Muscle of leg (tissue), 16 donors: ENCODE measurements at places on chromosomes 7 and 10. TPM values are rescaled to one million over a fixed set of nuclear protein-coding genes. Genes with fewer than 3 reads are reported as not detected.

DNA sequence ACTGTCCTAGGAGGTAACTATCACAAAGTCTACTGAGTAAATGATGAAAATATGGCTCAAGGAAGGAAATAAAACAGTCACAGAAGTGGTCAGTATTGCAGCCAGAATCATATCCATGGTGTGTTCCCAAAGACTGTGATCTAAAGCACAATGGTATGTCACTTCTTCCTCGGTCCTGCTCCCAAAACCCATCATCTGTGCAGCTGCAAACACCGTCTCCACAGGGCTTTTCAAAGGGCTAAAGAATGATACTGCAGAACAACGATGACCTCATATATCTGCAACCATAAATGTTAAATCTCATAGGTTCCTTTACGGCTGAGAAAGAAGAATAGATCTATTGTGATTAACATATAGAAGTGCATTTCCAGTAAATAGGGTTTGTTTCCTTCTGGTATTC, 465.0 kb downstream of the GRID1 start:
- H3K4me3 ChIP-seq = no peak overlapping the region
- peak; percentile 82 for DNase-seq
- no peaks in the 10 kb centered on the region for H3K4me1 ChIP-seq
- H3K27ac ChIP-seq = no peak overlapping the region

DNA sequence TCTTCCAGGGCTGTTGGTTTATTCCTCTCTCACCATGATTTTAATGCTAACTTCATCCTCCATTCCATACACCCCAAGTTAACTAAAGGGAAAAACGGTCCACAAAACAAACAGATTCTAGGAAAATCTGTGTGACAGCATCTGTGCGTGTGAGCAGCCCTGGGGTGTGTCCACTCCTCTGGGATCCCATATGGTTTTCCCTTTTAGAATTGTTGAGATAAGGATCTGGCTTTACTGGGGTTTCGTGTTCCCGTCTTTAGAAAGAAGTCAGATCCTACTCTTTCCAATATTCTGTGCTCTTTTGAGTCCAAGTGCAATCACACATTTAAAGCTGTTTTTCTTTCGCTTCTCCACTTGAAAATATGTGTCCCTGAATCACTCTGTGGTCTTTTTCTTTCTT, 257.1 kb downstream of the KLF6 start:
- H3K27ac ChIP-seq = peak overlapping the region; percentile 39
- peaks cover 16% of the 10 kb centered on the region for H3K4me1 ChIP-seq
- no peak overlapping the region for H3K4me3 ChIP-seq
- H3K27me3 ChIP-seq = no peaks in the 10 kb centered on the region

GRCh38 chr7:151059367-151060112, at the start of gene SLC4A2:
SLC4A2 (plus strand) TSS chr7:151059589; CDS start chr7:151061988, 2,399 bp downstream.
- peak; percentile 94 for DNase-seq
- peaks cover 17% of the 10 kb centered on the region for H3K36me3 ChIP-seq
- H3K4me3 ChIP-seq = peak within 1 kb of the TSS; percentile 84
- peaks cover 57% of the 10 kb centered on the region for H3K4me1 ChIP-seq
- peak within 1 kb of the TSS; percentile 100 for H3K27ac ChIP-seq

- H3K36me3 ChIP-seq = no peaks in the 10 kb centered on the region
- no peak for DNase-seq
- peak overlapping the region; percentile 67 for H3K27ac ChIP-seq
- H3K27me3 ChIP-seq = no peaks in the 10 kb centered on the region
Measured at GRCh38 chr7:143499743-143500348, 22.2 kb downstream of the TAS2R41 start.

GRCh38 chr7:158399762-158400161, 187.9 kb downstream of the PTPRN2 start:
- H3K27ac ChIP-seq = no peak overlapping the region
- H3K27me3 ChIP-seq = peaks cover 2% of the 10 kb centered on the region
- peaks cover 7% of the 10 kb centered on the region for H3K4me1 ChIP-seq
- H3K36me3 ChIP-seq = no peaks in the 10 kb centered on the region
- no peak for DNase-seq
- no peak overlapping the region for H3K4me3 ChIP-seq

- H3K4me1 ChIP-seq = no peaks in the 10 kb centered on the region
- no peak for DNase-seq
- H3K27ac ChIP-seq = no peak overlapping the region
- H3K27me3 ChIP-seq = no peaks in the 10 kb centered on the region
- no peaks in the 10 kb centered on the region for H3K36me3 ChIP-seq
Measured at GRCh38 chr7:112157072-112157471, 49.1 kb downstream of the DOCK4 start.

- DNase-seq = peak; percentile 53
- H3K36me3 ChIP-seq = no peaks in the 10 kb centered on the region
- H3K27me3 ChIP-seq = no peaks in the 10 kb centered on the region
- peaks cover 2% of the 10 kb centered on the region for H3K4me1 ChIP-seq
- H3K27ac ChIP-seq = no peak overlapping the region
Measured at GRCh38 chr10:24168258-24169170, 40.4 kb upstream of the KIAA1217 start.

DNA sequence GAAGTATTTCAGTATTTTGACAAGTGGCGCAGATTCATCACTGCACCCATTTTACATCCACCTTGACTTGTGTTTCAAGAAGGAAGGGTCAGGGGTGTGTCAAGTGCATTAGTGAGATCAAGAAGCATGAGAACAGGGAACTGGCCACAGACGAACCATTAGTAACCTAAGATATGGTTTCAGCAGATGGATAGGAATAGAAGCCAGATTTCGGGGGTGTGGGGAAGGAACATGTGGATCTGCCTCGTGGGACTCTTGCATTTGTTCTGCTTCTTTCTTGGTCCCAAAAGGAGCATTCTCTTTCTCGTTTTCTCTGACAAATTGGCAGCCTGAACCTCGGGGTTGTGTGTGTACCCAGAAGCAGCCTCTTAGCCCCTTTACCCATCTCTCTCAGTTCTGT, 9.6 kb downstream of the DENND2A start:
- DNase-seq = peak; percentile 93
- no peak overlapping the region for H3K4me3 ChIP-seq
- peaks cover 11% of the 10 kb centered on the region for H3K36me3 ChIP-seq

- no peak for DNase-seq
- H3K4me3 ChIP-seq = no peak overlapping the region
- H3K27me3 ChIP-seq = peaks cover 2% of the 10 kb centered on the region
- H3K4me1 ChIP-seq = no peaks in the 10 kb centered on the region
- H3K36me3 ChIP-seq = no peaks in the 10 kb centered on the region
Measured at GRCh38 chr10:70809726-70810125, 6.0 kb upstream of the SGPL1 start.

GRCh38 chr10:12391206-12391605, 41.9 kb downstream of the CAMK1D start:
- H3K27ac ChIP-seq = peak overlapping the region; percentile 60

DNA sequence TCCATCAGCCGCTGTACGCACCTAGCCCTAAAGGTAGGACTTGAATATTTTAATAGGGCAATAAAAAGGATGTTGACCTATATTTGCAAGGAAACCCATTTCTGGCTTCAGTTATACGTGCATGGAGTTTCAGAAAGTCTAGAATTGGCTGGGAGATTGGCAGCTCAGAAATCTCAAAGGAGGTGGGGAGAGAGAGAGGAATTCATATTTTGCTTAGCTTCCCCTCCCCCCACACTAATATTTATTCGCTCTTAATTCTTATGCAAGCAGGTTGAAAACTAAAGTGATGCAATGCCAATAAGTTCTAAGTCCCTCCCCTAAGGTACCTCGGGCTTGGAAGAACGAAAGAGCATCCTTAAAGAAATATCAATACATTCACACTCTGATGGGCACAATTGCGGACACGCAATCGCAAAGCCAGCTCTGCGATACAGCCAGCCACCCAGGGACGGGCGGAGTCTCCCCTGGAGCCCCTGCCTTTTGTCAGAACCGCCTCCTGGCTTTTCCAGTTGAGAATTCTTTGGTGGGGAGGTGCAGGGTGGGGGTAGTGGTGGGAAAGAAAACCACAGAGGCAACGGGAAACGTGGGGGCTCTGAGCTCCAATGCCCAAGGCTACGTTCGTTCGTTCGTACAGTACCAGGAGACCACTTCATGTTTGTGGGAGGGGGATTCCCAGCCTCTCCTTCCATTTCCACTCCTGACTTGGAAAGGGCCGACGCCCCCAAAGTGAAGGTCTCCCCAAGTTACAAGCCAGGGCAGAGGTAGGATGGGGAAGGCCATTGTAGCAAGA, 1.3 kb downstream of the SHH start:
- peaks cover 16% of the 10 kb centered on the region for H3K4me1 ChIP-seq
- H3K36me3 ChIP-seq = no peaks in the 10 kb centered on the region
- DNase-seq = no peak
- peaks cover 97% of the 10 kb centered on the region for H3K27me3 ChIP-seq
- no peak overlapping the region for H3K27ac ChIP-seq

- peaks cover 44% of the 10 kb centered on the region for H3K4me1 ChIP-seq
- H3K4me3 ChIP-seq = no peak overlapping the region
- DNase-seq = peak; percentile 95
- peaks cover 17% of the 10 kb centered on the region for H3K36me3 ChIP-seq
- H3K27me3 ChIP-seq = no peaks in the 10 kb centered on the region
Measured at GRCh38 chr10:122128357-122128756, 139.4 kb downstream of the TACC2 start.

DNA sequence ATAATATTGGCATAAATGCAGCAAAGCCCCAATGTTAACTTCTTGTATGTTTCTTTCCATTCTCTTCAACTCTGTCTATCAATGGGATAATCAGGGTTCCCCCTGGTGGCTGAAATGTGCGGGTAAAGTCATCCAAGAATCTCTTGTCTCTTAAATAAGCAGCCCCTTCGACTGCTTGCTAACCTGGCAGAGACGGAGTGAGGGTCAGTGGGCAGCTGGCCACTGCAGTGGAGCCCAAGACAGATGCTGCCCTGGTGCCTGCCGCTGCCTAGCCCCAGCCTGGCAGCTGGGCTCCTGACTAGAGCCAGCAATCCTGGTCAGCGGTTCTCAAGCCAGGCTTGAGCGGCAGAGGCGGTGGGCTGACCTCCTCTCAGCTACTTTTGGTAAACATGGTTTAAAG, 248.9 kb downstream of the COBL start:
- DNase-seq = peak; percentile 76
- no peak overlapping the region for H3K27ac ChIP-seq
- H3K4me3 ChIP-seq = no peak overlapping the region
- H3K27me3 ChIP-seq = no peaks in the 10 kb centered on the region

GRCh38 chr7:158083526-158084310, 503.9 kb downstream of the PTPRN2 start:
- H3K4me3 ChIP-seq = no peak overlapping the region
- DNase-seq = no peak
- H3K36me3 ChIP-seq = no peaks in the 10 kb centered on the region
- H3K27me3 ChIP-seq = no peaks in the 10 kb centered on the region
- H3K27ac ChIP-seq = no peak overlapping the region

GRCh38 chr7:25964483-25964991, 187.5 kb upstream of the NFE2L3 start:
- H3K4me3 ChIP-seq = no peak overlapping the region
- no peak overlapping the region for H3K27ac ChIP-seq
- peaks cover 6% of the 10 kb centered on the region for H3K27me3 ChIP-seq
- no peak for DNase-seq
- H3K36me3 ChIP-seq = no peaks in the 10 kb centered on the region

DNA sequence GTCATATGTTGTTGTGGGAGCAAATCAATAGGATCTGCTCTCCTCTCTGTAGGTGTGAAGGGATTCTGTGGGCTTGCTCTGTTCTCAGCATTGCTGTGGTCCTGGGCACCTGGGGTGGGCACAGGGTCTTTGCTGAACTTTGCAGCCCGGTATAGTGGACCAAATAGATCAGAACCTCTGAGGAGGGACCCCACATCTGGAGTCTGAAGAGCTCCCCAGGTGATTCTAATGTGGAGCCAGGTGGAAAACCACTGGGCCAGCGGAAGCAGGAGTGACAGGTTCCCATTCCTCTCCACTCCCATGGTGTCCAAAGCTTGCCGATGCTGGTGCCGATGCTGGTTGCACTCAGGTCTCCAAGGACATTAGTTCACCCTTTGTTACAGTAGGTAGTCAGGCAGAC, 257.2 kb downstream of the GLRX3 start:
- no peak for DNase-seq
- no peak overlapping the region for H3K27ac ChIP-seq
- H3K36me3 ChIP-seq = no peaks in the 10 kb centered on the region

GRCh38 chr10:538895-539294, 150.6 kb downstream of the DIP2C start:
- H3K27me3 ChIP-seq = no peaks in the 10 kb centered on the region
- no peak for DNase-seq
- H3K27ac ChIP-seq = no peak overlapping the region
- H3K4me3 ChIP-seq = no peak overlapping the region
- H3K4me1 ChIP-seq = peaks cover 7% of the 10 kb centered on the region

GRCh38 chr10:5343561-5343960, 21.2 kb upstream of the UCN3 start:
- no peaks in the 10 kb centered on the region for H3K36me3 ChIP-seq
- peak; percentile 23 for DNase-seq

- H3K27me3 ChIP-seq = no peaks in the 10 kb centered on the region
- H3K36me3 ChIP-seq = peaks cover 7% of the 10 kb centered on the region
- H3K4me3 ChIP-seq = peak overlapping the region; percentile 47
- H3K27ac ChIP-seq = peak overlapping the region; percentile 7
- peaks cover 49% of the 10 kb centered on the region for H3K4me1 ChIP-seq
Measured at GRCh38 chr7:1086588-1087464, 1.1 kb upstream of the GPER1 start.

- no peak overlapping the region for H3K27ac ChIP-seq
- H3K36me3 ChIP-seq = no peaks in the 10 kb centered on the region
- no peak overlapping the region for H3K4me3 ChIP-seq
- peaks cover 13% of the 10 kb centered on the region for H3K27me3 ChIP-seq
Measured at GRCh38 chr7:3154881-3155494, 111.3 kb upstream of the CARD11 start.

GRCh38 chr10:62326176-62326575, 48.0 kb upstream of the ZNF365 start:
- no peaks in the 10 kb centered on the region for H3K4me1 ChIP-seq
- DNase-seq = peak; percentile 96

DNA sequence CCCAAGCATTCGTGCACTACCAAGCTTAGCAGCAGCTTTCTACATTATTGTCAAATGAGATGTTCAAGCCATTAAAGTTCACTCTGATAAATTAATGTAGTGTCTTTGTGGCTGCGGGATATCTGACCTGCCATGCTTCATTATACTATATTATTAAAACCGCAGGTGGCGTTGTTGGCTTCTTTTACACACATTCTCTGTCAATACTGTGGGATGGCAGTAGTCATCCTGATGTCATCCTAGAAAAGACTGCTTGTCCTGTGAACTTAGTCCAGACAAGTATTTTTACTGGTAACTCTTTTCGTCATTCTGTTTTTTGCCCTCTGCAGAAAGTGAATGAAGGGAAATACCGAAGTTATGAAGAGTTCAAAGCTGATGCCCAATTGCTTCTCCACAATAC, 103.9 kb downstream of the ZMYND11 start:
- H3K4me3 ChIP-seq = no peak overlapping the region
- H3K4me1 ChIP-seq = peaks cover 7% of the 10 kb centered on the region

The TBATA gene
- not detected for total RNA-seq

The CNNM1 gene
- total RNA-seq = 0.04 TPM

The ZNF804B gene
- under 0.01 TPM for total RNA-seq

The TWIST1 gene
- 8.3 TPM for total RNA-seq

The BICC1 gene
- 23.8 TPM for total RNA-seq

The PNLIPRP1 gene
- total RNA-seq = not detected

The LIPN gene
- total RNA-seq = not detected

The SPDYE11 gene
- 0.04 TPM for total RNA-seq

The RTKN2 gene
- total RNA-seq = 2.4 TPM

The JAZF1 gene
- 12.7 TPM for total RNA-seq
